ENCODE measurements at places on chromosomes 6 and 20.

DNA sequence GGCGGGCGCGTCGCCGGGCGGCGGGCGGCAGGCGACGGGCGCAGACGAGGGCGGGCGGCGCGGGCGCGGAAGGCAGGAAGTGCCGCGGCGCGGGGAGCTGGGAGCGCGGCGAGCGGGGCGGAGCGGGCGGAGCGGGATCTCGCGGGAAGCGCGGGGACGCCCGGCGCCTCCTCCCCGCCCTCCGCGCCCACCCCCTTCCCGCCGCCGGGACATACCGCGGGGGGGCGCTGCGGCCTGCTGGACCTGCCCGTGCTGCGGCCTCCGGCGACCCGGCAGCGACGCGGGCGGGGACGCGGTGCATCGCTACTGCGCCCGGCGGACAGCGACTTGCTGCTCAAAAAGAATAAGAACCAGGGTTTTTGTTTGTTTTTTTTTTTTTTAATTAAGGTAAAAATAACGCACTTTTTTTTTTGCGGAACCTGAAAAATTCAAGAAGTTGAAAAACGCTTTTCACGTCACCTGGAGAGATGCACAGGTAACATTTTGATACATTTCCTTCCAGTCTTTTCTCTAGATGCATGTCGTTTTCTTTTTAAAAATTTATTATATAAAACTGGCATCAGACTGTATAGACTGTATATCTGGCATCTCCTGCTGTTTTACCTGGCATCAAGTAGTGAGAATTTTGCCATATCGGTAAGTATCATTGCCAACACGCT is at the start of gene CENPB:
Gene CENPB, minus strand, starts transcription at position 76 of the 659 bp plus-strand sequence. CDS start 257 bp downstream, outside the sequence.
- peak; percentile 96 for DNase-seq

DNA sequence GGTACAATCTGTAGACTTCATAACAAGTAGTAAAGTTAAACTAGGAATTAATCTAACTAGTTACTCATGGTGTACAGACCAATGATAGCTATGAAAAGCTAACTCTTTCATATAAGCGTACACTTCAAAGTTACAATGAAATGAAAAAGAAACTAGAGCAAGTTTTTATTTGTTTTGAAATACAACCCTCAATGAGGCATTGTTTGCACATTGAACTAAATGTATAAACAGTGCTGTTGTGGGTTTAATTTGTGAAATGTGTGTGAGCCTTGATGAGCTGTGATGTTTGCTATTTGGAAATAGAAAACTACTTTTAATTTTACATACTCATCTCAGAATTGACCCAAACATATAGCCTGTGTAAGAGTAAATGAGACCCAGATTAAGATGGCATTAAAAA is 11.1 kb upstream of the EYA4 start:
- no peak for DNase-seq

DNA sequence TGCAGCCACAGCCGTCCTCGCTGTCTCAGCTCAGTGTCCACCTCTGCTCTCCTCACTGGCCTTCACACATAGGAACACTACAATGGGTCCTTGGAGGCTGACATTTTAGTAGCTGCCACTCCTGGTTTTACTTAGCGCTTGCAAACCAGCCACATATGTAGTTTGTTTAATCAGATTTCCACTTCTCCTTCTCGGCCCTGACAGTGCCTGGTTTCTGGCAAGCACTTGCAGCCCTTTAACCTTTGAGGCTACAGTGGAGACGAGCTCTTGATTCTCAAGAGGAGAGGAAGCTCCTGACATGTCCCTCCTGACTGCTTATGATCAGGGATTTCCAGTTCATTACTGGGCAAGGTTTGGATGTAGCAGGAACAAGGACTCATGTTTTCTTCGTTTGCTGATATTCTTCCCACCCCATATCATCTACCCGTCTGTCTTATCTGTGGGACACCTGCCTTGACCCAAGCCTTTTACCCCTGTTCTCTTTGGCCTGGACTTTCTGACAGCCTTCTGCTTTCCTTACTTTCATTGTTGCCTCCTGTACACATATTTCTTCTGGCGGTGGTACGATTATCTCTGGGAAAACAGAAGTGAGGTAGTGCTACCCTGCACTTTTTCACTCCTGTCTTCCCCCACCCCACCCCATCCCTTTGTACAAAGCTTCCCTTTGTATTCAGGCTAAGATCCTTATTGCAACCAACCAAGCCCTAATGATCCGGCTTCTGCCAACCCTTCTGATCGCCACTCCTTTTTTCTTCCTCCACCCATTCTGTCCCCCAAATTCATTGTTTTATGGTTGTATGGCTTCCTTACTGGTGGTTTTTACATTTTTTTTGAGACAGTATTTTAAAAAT is 31.2 kb downstream of the CEP43 start:
- DNase-seq = no peak

DNA sequence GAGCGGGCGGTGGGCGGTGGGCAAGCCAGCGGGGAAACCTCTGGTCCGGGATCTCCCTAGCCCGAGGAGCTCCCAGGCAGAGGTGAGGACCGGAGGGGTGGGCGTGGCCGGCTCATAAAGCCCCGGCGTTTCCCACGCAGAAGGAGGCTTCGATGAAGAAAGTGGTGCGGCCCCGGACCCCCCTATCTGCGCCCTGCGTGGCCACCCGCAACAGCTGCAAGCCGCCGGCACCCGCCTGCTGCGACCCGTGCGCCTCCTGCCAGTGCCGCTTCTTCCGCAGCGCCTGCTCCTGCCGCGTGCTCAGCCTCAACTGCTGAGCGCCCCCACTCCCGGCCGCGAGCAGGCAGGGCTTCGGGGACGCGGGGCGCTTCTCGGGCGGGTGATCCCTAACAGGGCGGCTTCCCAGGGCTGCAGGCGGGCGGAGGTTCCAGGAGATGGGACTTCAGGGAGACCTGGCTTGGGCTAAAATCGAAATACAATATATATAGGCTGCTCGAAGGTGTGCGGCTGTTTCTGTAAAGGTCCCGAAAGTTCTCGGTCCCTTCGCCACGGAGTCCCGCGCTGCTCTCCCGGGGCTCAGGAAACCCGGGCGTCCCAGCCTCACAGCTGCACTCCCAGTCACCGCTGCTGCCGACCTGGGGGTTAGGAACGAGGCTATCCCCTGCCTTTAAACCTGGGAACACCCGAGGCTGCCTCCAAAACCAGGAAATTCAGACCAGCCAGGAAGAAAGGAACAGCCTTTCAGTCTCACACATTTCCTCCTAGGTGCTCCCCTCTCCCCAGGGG is 27.8 kb downstream of the ASIP start:
- no peak for DNase-seq

DNA sequence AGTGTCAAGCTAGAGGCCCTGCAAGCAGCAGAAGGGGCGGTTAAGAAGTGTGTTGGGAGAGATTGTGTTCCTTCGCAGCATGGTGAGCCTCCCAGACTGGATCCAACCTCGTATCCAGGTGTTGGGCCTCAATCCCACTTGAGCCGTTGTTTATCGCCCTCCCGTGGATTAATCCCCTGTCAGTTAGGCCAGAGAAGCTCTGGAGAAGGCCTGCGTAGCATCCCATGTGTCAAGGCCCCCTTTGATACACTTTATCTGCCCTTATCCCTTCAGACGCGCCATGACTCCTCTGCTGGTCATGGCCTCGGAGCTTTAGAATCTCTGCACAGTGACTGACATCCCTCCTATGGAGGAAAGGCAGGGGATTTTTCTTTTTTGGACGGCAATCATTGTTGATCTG is 181.0 kb downstream of the ZFP64 start:
- no peak for DNase-seq

- DNase-seq = no peak
Measured at GRCh38 chr6:159061805-159062563, 17.2 kb upstream of the TAGAP start.

- DNase-seq = no peak
Measured at GRCh38 chr6:83815631-83816272, 37.4 kb upstream of the RIPPLY2 start.

GRCh38 chr20:46784436-46785127 is 75.1 kb downstream of the SLC2A10 start:
- no peak for DNase-seq

- DNase-seq = no peak
Measured at GRCh38 chr20:14700639-14700960, 363.2 kb upstream of the FLRT3 start.

DNA sequence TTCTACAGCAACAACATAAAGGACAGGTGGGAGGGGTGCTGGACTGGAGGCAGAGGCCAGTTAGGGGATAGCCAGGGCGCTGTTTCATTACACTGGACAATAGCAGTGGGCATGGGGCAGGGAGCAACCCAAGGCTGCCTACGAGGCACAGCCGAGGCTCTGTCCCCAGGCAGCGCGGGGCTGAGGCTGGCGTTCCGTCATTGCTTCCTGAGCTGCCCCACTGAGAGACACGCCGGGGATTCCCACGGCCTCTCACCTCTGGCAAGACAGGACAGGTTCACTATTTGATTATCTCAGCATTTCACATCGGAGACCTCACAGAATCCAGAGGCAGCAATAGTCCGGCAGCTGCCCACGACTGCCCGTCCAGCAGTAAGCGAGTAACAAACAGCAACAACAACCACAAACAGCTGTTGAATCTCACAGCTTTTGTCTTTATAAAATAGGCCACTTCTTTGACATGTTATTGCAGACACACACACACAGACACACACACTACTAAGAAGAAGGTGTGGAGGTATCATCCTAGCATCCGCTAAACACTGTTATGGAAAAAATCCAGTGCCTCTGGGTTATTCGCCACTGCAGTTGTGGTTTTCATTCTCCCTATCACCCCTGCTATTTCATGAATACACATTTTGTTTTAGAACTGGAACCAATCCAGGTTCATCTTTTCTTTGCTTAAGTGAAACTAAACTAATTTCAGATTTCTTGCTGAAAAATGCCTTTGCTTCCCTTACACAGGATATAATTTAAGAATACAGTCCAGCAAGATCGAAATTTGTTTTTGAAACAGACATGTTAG is 19.5 kb downstream of the KIF25 start:
- no peak for DNase-seq

- DNase-seq = no peak
Measured at GRCh38 chr6:36533321-36533720, 14.0 kb downstream of the STK38 start.

- DNase-seq = no peak
Measured at GRCh38 chr6:38095054-38095453, 275.5 kb downstream of the ZFAND3 start.

GRCh38 chr6:132198040-132198439 is 203.2 kb downstream of the MOXD1 start:
- DNase-seq = no peak

DNA sequence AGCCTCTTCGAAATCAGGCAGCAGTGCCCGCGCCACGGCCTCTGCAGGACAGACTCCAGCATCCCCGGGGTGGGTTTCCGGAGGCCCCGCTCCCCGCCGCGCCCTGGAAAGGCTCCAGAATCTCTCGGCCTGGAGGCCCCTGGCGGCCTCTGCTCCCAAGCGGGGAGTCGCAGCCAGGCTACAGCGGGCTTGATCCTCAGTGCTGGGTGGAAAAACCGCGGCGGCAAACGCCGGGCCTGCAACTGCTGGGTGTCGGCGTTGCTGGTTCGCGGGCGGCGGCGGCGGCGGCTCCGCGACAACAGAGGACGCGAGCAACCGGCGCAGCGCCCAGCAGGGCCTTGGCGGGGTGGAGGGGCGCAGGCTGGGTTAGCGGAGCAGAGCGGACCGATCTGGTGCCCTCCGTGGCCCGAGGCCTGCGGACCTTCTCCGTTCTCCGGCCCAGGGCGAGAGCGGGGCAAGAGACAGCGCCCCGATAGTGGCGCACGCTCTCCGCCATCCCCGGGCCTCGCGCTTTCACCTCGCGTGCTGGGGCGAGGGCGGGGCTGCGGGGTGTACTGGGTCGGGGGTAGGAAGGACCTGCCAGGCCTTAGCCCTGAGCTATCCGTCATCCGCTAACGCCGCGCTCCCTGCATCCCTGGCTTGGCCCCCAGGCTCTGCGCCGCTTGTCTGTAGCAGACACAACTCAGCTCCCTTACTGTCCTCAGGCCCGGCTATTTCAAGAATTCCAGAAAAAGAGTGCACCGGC is 3.4 kb upstream of the ZNF292 start:
- peak; percentile 79 for DNase-seq

DNA sequence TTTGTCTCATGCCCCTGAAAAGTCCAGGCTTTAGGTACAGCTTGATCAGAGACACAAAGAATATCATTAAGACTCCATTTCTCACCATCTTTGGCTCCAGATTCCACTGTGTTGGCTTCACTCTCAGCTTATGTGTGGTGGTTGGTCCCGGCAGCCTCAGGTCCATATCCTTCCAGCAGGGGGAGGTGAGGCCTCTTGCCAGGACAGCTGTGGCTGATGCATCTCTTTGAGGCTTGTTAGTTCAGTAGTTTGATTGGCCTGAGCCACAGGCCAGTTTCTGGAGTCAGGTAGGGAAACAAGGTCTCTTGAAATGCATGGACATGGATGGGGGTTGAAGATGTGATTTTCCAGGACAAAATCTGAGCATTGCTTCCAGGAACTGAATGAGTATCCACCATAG is 62.4 kb downstream of the JAG1 start:
- DNase-seq = peak; percentile 29

DNA sequence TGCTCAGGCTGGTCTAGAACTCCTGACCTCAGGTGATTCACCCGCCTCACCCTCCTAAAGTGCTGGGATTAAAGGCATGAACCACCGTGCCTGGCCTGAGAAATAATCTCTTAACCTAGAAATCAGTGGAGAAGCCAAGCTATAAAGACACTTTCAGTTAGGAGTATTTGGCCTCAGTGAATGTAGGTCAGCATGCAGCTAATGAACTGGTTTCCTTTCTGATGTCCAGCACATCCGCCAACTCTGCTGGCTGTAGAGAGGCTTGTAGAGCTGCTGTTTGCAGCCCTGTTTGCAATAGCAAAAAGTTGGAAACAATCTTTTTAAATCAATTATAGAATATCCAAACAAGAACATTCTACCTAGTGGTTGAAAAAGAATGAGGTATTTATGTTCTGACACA is 42.4 kb upstream of the ELOVL5 start:
- DNase-seq = no peak

GRCh38 chr6:39829331-39829730 is 37.2 kb downstream of the DAAM2 start:
- no peak for DNase-seq

DNA sequence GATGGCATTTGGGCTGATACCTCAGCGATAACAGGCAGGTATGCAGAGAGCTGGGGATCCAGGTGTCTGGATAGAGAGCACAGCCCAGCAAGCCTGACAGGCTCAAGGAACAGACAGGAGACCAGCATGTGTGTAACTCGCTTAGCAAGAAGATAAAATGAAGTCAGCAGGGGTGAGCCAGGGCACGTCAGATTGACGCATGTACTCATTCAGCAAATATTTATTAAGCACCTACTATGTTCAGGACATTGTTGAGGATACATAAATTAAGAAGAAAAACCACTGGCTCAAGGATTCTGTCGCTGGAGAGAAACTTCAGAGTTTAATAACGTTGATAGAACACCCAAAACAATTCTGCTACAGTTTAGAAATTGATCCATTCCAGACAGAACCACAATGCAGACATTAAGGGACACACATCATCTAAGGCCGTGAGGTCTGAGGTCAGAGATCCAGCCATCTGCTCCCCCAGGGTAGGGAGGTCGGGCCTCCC is 1.0 kb upstream of the DUSP22 start:
- DNase-seq = no peak

DNA sequence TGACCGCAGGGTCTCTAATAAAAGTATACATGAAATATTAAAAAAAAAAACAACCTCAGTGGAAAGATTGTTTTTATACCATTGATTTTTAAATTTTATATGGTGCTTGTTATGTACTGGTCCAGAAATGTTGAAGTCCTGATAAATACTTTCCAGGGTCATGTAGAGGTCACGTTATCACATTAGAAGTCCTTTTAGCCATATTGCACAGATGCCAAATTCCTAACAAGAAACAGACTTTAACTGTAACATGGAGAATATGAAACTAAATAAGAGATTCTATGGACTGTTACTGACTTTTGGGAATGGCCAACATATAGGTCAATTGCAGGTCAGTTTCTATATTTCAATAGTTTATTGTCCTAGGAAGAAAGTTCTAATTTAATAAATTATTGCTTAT is 89.0 kb downstream of the ADGRB3 start:
- DNase-seq = no peak
